ENCODE measurements at places on chromosomes 4 and X.
A peak's percentile ranks its signal among the peaks of the same experiment; 100 is the strongest.

GRCh38 chr4:182978152-182978827 is 61.1 kb upstream of the DCTD start:
- no peak for DNase-seq

GRCh38 chrX:53088136-53088974 is 5.6 kb upstream of the KANTR start:
- peak; percentile 62 for DNase-seq

GRCh38 chr4:1339489-1339888 is 7.5 kb upstream of the UVSSA start:
- no peak for DNase-seq

DNA sequence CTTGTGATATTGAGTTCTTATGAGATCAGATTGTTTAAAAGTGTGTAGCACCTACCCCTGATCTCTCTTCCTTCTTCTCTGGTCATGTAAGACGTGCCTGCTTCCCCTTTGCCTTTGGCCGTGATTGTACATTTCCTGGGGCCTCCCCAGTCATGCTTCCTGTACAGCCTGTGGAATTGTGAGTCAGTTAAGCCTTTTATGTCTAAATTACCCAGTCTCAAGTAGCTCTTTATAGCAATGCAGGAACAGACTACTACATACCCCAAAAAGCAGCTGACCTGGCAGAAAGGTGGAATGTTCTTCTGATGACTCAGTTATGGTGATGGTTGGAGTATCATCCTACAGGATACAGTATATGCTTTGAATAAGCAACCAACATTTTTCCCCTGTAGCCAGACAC is 11.4 kb upstream of the MCUB start:
- no peak for DNase-seq

GRCh38 chrX:139192386-139192961 is 338.1 kb upstream of the F9 start:
- DNase-seq, result no peak

DNA sequence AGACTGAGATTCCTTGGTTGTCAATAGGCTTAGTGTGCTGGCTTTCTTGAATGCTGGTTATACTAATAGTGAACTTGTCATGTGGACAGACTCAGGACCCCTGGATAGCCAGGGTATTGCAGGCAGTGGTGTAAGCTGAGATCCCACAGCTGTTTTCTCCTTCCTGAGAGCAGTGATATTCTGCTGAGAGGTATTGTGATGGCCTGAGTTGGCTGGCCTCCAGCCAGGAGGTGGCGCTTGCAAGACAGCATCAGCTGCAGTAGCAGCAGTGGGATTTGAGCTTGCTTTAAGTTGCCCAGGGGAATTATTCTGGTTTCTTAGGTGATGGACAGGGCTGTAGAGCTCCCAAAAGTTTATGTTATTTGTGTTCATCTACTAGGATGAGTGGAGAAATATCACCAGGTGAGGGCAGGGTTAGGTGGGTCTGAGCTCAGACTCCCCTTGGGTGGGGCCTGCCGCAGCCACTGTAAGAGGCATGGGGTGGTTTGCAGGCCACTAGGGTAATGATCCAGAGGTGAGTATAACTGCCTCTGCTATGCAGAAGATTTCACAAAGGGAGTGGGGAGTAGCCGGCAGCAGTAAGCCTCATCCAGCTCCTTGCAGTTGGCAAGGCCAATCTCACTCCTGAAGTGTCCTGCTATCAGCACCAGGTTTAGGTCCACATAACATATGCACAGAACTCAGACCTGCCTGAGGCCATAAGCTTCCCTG is 66.2 kb downstream of the IL15 start:
- DNase-seq, result no peak

- DNase-seq, result no peak
Observed at GRCh38 chr4:26217961-26218676, 102.7 kb upstream of the RBPJ start.

GRCh38 chr4:129043523-129043922 is 49.8 kb downstream of the SCLT1 start:
- DNase-seq, result no peak

- no peak for DNase-seq
Observed at GRCh38 chrX:27808226-27808625, 436 bp downstream of the MAGEB10 start.

- no peak for DNase-seq
Observed at GRCh38 chr4:75484190-75484589, 30.0 kb downstream of the RCHY1 start.

GRCh38 chr4:73817341-73817740 is 19.1 kb upstream of the CXCL6 start:
- no peak for DNase-seq

- DNase-seq, result no peak
Observed at GRCh38 chr4:152039691-152040090, 278.9 kb upstream of the GATB start.

GRCh38 chrX:40310447-40310846 is 212.7 kb upstream of the BCOR start:
- no peak for DNase-seq

- DNase-seq, result no peak
Observed at GRCh38 chrX:69020316-69020715, 144.9 kb downstream of the PJA1 start.

DNA sequence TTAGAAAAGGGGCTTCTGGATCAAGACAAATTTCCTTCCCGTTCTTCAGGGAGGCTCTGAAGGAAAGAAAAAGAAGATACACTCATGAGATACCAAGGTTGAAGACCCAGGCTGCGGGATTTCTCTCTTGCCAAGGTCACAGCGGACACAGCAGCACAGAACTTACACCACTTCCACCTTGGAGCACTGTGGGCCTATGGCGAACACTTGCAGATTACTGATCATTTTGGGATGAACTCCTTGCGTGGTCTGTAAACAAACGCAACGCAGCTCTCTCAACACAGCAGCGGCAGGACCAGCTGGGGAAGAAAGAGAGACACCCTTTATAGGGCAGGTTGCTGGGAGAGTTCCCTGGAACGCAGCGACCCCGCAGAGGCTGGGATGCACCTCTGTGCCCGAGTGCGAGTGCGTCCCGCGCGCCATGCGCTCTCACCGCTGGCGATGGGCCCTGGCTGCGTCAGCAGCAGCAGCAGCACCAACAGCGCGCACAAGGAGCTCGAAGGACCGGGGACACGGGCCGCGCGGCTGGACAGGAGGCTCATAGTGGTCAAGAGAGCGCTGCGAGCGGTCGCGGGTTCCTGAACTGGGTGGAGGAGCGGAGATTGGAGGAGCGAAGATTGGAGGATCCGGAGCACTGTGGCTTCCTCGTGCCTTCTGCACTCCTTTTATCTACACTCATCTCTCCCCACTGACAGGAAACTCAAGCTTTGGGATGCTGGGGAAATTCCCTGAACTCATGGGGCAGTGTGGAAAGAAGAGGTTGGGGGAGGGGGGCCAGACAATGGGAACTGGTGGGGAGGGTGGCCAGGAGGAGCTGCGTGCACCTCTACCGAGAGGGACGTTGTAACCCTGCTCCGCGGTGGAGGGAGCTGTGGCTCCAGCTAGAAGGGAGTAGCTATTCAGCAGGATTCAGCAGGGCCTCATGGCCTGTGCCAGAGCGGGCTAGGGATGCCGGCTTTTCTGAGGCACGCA is at the start of gene CXCL5:
TSS of gene CXCL5 (minus strand) at position 638 of the 972 bp plus-strand sequence. CDS start at position 542, 96 bp downstream.
- DNase-seq, result no peak

DNA sequence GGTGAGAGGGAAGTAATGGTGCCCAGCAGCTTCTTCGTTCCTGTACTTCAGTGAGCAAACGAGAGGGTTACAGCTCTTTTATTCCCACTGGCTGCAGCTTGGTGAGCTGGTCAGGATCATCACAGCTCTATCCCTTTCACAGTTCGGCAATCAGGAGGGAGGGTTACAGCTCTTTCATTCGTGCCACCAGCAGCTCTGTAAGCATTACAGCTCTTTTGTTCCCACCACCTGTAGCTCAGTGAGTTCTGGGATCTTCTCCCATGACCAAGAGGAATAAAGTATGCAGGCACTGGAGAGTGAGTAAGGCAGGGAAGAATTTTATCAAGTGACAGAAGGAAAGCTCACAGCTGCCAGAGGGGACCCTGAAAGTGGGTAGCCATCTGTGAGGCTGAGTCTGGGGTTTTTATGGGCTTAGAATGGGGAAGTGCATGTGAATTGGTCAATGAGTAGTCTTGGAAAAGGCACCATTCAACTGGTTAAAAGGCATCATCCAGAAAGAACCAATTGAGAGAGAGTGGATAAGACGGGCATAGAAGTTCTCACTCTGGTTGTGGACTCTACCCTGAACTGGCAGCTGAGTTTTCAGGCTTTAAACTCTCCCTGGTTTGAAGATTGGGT is 123.7 kb downstream of the COX18 start:
- no peak for DNase-seq

GRCh38 chr4:138097912-138098600 is 144.1 kb downstream of the SLC7A11 start:
- no peak for DNase-seq

GRCh38 chr4:110876866-110877265 is 254.0 kb upstream of the PITX2 start:
- DNase-seq, result no peak

GRCh38 chrX:38717871-38718270 is 83.4 kb upstream of the MID1IP1 start:
- no peak for DNase-seq

DNA sequence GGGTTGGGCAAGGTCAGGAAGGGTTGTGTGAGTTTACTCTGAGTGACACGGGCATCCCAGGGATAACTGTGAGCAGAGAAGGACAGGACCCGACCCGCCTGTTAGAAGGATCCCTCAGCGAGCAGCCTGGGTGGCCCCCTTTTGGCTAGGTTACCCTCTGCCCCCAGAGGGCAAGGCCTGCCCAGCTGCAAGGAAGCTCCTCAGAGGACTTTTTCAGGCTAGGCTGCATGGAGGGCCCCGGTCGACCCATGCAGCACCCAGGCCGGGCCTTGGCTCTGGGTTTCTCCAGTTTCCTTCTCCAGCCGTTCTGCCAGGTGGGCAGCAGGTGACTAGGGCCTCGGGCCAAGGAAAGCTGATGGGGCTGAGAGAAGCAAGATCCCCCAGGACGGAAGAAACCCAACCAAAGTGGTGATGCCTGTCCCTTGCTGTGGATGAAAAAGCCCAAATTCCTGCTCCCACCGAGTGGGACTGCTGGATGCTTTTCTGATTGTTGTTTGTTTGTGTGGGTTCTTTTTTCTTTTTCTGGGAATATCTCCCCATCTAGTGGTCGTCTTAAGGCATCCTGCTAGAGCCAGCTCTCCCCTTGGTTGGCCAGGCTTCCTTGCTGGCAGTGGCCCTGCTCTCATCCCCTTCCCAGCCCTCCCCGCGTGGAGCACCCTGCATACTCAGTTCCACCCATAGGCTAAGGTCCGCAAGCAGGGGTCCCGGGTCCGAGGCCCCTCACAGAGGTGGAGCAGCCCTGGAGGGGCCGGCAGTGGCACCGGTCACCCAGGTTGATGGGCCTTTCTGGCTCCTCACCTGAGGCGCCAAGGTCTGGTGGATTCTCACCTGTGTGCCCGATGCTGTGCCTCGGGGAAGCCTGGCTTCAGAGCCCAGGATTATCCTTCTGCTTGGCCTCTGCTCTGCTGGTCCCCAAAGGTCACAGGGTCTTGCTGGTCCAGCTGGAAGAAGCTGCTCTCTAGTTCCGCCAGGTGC is 1.8 kb downstream of the ZFP92 start:
- no peak for DNase-seq

- DNase-seq, result no peak
Observed at GRCh38 chr4:184216515-184216914, 1.2 kb downstream of the ENPP6 start.

DNA sequence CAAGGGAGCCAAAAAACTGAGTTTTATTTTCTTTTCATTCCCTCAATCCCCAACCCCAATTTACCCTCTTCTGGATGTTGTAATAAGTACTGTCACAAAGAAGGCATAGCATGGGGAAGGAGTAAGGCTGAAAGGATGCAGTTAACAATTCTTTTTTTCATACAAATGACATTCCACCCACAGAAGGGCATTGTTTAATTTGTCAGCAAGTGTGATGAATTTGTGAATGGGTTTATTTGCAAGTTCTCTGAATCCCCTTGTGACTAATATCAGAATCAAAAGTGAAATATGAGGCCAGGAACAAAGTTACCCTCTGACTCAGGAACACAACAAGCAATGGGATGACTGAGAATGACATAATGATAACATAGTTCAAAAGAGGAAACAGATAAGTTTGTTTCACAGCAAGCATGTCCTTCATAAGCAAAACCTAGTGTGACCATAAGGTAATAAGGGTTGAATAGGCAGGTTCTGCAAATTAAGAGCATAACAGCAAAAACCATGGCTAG is 2.1 kb downstream of the GEMIN8 start:
- DNase-seq, result no peak

GRCh38 chr4:57501720-57502119 is 391.5 kb upstream of the IGFBP7 start:
- no peak for DNase-seq

DNA sequence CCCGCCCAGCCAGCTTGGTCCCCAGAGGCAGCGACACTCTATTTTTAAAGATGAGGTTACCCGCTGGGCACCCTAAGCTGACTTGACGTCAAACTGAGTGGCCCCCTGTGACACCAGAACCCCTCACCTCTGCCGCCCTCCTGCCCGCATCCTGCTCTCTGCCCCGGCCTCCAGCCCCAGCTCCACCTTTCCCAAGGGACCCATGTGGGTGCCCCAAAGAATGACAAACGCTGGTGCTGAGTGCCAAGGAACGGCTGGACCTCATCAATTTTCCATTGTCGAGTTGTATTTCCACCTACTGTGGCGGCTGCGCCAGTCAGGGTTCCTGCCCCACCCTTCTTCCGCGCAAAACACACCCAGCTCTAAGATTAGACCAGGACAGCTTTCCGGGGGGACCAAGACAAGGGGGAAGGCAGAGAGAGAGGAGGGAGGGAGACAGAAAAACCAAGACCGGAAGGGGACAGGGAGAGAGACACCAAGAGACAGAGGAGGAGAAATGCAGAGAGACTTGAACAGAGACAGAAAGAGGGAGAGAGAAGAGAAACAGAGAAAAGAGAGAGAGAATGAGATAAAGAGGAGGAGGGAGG is 2.0 kb downstream of the PRKX start:
- DNase-seq, result no peak

GRCh38 chr4:73019462-73020047 is 50.0 kb downstream of the COX18 start:
- no peak for DNase-seq

GRCh38 chr4:152385551-152385950 is 150.3 kb downstream of the FBXW7 start:
- DNase-seq, result no peak

- no peak for DNase-seq
Observed at GRCh38 chrX:109873574-109873973, 129.3 kb upstream of the TMEM164 start.

GRCh38 chr4:81549984-81550383 is 78.3 kb upstream of the RASGEF1B start:
- no peak for DNase-seq

DNA sequence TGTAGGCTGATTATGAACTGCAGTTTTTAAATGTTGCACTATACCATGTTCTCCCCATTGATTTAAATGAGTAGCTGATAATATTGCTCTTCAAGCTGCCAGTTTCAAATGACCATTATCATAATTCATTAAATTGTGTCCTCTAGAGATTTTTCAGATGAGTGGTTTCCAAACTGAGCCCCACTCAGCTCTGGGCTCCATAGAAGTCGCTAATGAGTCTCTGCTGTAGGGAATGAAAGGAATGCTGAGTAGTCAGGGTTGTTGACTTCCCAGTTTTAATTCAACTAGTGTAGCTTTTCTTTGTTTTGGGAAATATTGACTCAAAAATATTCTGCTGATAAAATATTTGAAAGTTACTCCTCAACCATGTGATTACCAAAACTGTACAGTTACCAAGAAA is 1081.1 kb downstream of the ARAP2 start:
- DNase-seq, result no peak

GRCh38 chrX:124234348-124234747 is 98.1 kb upstream of the TEX13D start:
- no peak for DNase-seq

GRCh38 chrX:41026702-41027078 is 58.6 kb upstream of the USP9X start:
- DNase-seq, result no peak

- DNase-seq, result no peak
Observed at GRCh38 chrX:49070988-49071387, 2.8 kb downstream of the PRAF2 start.

All from D721Med (cell line).